ENCODE measurements at places on chromosomes 12 and 14. TPM values are rescaled to one million over a fixed set of nuclear protein-coding genes. Genes with fewer than 3 reads are reported as not detected.

The SDR9C7 gene
- not detected for total RNA-seq

The AQP5 gene
- 3.2 TPM for total RNA-seq

The SLC6A13 gene
- not detected for total RNA-seq

The NGB gene
- total RNA-seq = not detected

The SPTB gene
- not detected for total RNA-seq

The DNAH10 gene
- under 0.01 TPM for total RNA-seq

The SOCS2 gene
- 4.7 TPM for total RNA-seq

The GUCY2C gene
- total RNA-seq = not detected

The ARL1 gene
- 88.4 TPM for total RNA-seq

The RNF212B gene
- total RNA-seq = not detected

The REP15 gene
- total RNA-seq = 0.97 TPM

The FAM222A gene
- total RNA-seq = 0.32 TPM
